Ureter (tissue), 1 donor: ENCODE measurements at places on chromosomes 3 and 15.
A peak's percentile ranks its signal among the peaks of the same experiment; 100 is the strongest.

GRCh38 chr3:119524931-119525662, 26.8 kb downstream of the TIMMDC1 start:
- DNase-seq, result no peak

GRCh38 chr15:70856884-70857561, 3.1 kb upstream of the LARP6 start:
- peak; percentile 83 for DNase-seq

GRCh38 chr3:41880387-41880786, 81.5 kb downstream of the ULK4 start:
- no peak for DNase-seq

DNA sequence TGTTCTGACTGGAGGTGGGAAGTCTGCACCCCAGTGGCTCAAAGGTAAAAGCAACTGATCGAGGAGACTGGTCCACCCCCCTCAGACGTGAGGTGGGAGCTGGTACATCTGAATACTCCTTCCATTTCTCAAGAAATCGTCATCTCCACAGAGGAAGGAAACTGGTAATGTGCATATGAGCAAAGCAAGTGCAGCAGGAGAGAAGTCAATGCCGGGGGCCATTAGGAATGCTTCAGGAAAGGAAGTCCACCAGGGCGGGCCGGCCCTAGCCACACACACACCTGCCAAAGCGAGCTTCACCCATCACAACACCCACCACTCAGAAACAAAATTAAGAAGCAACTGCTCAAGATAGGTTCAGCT, 8.5 kb downstream of the TBC1D2B start:
- DNase-seq, result no peak

GRCh38 chr15:94174399-94174802, 57.0 kb upstream of the MCTP2 start:
- no peak for DNase-seq

DNA sequence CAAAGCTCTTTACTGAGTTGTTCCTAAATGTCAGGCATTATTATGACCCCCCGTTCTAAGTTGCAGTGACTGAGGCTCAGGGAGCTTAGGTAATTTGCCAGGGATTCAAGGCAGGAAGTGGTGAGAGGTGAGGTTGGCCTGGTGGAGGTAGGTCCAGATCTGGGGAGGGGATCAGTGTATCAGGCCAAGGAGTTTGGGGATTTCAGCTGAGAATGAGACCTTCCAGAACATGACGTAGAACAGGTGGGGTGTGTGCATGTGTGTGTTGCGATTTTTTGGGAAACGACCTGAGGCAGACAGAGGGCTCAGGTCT, 41.1 kb upstream of the MRPS22 start:
- no peak for DNase-seq

DNA sequence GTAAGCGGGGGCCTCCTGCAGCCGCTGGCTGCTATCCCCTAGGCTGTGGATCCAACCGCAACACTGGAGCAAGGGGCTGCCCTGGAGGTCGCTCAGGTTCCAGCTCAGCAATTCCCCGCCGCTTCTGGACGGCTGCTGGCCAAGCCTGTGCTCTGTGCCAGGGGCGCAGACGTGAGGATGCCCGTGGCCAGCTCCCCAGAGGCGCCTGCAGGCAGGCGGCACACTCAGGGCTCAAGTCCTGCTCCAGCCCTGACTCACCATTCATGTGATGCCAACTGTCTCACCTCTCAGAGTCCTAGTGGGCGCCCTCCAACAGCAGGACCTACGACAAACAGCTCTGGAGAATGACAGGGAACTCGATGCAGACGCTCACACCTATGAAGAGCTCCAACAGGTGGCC, 31.6 kb downstream of the KLHL25 start:
- DNase-seq, result no peak

- no peak for DNase-seq
Observed at GRCh38 chr3:64195789-64196188, 29.5 kb downstream of the PRICKLE2 start.

- no peak for DNase-seq
Observed at GRCh38 chr15:64430000-64430735, 30.2 kb upstream of the ZNF609 start.

DNA sequence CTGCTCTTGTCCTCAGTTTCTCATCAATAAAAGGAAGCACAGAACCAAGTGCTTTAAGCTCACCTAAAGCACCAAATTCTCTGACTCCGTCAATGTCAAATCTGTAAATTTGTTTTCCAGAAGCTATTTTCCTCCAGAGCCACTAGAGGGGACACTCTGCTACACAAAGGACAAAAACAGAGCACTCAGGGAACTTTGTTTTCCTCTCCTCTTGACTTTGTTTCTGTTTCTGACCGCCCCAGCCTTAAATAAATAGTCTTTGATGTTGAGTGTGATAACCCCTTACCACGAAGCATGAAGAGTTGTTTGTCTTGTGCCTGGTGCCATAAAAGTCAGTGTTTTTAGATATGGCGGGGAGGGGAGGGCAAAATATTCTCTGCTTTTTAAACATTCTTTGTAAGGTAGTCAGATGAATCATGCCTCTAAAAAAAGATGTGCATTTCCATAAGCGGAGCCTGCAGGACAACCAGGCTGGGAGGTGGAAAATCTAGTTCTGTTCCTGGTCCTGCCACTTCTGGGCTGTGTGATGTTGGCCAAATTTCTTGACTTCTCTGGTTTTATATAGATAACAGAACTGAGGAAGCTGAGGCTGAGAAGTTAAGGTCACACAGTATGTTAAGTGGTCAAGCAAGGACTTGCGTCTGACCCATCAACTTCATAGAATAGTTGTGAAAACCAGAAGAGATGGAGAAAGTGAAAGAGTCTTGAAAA, 7.3 kb upstream of the ZBTB38 start:
- DNase-seq, result no peak

- no peak for DNase-seq
Observed at GRCh38 chr3:103210583-103210982, 775.8 kb downstream of the ZPLD1 start.

DNA sequence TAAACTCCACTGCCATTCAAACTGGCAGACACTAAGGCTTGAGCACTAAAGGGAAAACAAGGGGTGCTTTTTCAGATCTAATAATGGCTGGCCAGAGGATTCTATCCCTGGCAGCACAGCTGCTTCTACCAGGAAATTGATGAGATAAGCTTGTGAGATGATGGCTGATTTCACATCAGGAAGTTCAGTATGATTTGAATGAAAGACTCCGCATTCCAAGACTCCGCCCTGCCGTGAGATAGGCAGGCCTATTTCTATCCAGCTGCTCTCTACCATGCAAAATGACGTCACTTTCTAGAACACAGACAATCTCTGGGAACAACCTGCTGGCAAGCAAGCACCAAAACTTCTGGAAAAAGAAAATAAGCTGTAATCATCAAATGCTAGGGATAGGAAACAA, 171.8 kb downstream of the WDR76 start:
- DNase-seq, result no peak

DNA sequence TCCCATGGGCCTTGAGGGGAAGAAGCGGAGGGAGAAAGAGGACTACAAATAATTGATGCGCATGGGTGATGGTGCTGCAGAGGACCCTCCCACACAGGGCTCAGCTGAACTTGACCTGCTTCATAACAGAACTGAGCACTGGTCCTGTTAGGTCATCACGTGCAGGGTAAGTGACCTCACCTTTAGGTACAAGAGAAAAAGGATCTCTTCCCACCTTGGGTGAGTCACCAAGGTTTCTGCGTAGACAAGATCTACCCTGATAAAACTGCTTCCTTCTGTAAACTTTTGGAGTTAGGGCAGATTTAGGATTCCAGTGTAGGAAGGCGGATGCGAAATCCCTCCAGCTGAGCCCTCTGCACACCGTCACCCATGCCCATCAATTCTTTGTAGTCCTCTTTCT, 67.1 kb downstream of the FEM1B start:
- no peak for DNase-seq

GRCh38 chr15:80455668-80456442, 51.7 kb downstream of the ARNT2 start:
- DNase-seq, result peak; percentile 57

- DNase-seq, result peak; percentile 50
Observed at GRCh38 chr3:23806534-23807423, 1.0 kb downstream of the UBE2E1 start.

- no peak for DNase-seq
Observed at GRCh38 chr15:53586799-53587198, 172.7 kb downstream of the WDR72 start.

GRCh38 chr3:149233323-149233722, 11.7 kb upstream of the CP start:
- no peak for DNase-seq

GRCh38 chr3:135325096-135325495, 530.0 kb downstream of the EPHB1 start:
- DNase-seq, result no peak

DNA sequence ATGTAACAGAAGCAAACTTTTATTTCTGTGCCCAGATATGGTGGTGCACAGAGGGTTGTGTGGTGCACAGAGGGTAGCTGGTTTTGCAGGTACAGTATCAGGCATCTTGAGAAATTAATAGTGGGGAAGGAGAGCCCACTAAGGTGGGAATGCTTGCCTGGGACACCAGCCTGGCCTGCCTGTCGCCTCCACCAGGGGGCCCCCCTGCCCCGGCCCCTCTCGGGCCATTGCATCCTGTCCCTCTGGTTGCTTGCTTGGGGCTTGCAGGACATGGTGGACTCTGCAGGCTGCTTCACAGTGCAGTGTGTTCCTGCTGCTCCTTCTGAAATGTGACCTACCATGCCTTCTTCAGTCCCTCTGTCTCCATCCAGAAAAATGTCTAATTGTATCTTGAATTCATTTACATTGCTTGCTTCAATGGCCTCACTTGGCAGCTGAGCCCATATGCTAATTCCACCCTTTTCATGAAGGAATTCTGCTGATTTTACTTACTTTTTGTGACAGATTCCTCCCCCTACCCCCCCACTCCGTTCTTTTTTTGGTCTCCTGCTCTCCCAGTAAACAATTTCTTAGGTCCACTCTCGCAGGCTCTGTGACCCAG, 73.6 kb downstream of the EEFSEC start:
- no peak for DNase-seq

DNA sequence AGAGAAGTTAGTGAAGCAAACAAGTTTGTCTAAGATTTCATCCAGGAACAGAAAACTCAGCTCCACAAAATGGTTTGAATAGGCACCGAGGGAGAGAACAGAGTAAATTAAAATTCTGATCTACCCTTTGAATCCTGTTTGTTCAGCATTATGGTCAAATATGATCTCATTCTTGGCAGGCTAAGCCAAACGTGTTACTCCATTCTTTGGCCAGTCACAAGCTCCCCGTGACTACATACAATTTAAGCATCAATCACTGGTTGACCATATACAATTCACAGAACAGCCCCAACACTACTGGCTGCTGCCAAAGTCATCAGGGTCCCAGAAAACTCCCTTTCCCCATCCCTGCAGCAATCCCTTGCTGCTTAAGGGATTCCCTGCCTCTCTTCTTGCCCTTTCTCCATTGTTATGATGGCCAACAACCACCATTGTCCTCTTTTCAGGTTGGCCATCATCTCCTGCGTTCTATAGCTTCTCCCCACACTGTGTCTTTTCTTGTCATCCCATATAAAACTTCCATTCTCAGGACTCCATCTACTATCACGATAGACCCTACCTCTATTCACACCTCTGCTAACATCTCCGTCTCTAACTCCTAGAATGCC, 46.3 kb downstream of the GOLIM4 start:
- no peak for DNase-seq

DNA sequence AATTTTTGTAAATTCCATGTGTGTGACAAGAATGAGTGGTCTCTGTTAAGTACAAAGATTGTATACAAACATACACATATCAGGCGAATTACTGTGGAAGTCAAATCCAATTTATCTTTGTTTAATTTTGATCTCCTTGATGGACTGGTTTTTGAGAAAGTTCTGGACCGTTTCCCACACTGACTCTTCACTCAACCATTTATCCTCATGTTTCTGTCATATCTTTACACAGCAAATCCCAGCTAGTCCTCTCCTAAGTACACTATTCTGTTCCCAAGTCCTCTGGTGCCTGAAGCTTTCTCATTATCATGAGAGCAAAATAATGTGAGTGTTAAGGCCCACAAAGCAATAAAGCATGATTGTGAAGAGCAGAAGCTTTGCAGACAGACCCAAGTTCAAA, 189.9 kb downstream of the WNT5A start:
- DNase-seq, result no peak

GRCh38 chr3:70702132-70702531, 389.7 kb upstream of the MDFIC2 start:
- DNase-seq, result no peak

DNA sequence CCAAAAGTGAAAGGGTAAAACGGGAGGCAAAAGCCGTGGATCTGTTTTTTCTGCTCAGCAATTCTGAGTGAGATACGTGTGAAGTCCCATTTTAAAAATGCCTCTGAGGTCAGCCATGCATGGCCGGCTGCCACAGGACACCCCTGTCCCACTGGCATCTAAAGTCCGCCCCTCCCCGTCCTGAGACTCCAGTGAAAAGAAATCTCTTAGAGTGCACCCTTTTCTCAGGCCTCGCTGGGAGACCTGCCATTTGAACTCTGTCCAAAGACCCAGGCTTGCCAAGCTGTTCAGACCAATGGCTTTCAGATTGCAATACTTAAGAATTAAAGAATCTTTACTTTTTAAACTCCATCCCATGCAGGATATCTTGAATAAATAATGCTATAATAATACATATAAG, 61.0 kb upstream of the SLC24A5 start:
- DNase-seq, result peak; percentile 53

GRCh38 chr3:54125300-54125699, 2.9 kb downstream of the CACNA2D3 start:
- no peak for DNase-seq

DNA sequence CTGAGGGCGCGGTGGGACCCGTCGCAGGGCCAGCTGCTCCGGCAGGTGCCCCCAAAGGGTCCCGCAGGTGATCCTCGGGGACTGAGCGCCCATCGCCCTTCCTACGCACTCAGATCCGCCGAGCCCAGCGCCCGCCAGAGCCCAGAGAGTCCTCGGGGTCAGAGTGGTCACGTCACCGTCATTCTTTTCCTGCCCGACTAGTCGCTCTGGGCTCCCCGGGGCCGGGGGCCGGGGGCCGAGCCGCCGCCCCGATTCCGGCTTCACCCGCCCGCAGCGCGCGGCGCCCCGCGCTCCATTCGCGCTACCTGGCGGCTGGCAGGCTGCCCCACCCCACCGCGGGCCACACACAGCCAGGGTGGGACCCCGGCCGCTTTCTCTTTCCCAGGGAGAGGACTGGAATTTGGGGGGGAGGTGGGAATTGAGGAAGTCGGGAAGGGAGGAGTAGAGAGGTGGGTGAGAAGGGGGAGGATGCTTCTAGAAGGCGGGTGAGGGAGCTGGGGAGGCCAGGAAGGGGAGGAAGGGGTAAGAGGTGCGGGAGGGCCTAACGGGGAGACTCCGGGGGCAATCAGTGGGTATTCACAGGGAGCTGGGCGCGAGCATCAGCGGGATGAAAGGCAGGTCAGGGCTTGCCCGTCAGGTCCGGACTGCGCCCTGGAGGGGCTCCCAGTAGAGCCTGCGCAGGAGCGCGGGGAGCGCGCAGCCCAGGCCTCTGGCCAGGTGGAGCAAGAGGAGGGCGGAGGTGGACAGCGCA, 36.1 kb upstream of the EPHB3 start:
- DNase-seq, result no peak

- no peak for DNase-seq
Observed at GRCh38 chr15:68318008-68318835, 40.7 kb downstream of the FEM1B start.

GRCh38 chr3:192855434-192855833, 62.2 kb downstream of the MB21D2 start:
- no peak for DNase-seq
